Left cardiac atrium (tissue), 4 donors: ENCODE measurements at places on chromosomes 16 and 17. TPM values are rescaled to one million over a fixed set of nuclear protein-coding genes. Genes with fewer than 3 reads are reported as not detected.
A peak's percentile ranks its signal among the peaks of the same experiment; 100 is the strongest.

The KRTAP16-1 gene
- total RNA-seq = not detected

The TMEM100 gene
- total RNA-seq = 24.3 TPM

The ALDH3A1 gene
- total RNA-seq = 0.32 TPM

The AKAP10 gene
- total RNA-seq = 15.4 TPM

The HS3ST4 gene
- total RNA-seq = not detected

The PRR29 gene
- total RNA-seq = 0.24 TPM

The TBC1D3 gene
- not detected for total RNA-seq

The HYDIN gene
- total RNA-seq = 0.65 TPM

The SPNS3 gene
- 0.59 TPM for total RNA-seq

The OTOP3 gene
- total RNA-seq = not detected

DNA sequence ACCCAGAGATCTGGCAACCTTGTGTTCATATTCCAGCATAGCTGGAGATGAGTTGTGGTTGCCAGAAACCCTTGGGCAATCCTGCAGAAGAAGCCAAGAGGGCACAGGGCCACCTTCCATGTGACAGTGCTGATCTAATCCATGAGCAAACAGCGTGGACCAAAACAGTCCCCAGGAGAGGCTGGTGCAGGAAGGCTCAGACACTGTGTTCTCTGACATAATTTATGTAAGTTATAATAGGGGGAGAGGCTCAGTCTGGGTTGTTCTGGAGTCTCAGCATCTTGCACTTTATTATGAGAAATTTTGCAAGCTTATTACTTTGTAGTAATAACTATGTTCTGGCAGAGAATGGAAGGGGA is 273.9 kb downstream of the HAPSTR1 start:
- DNase-seq = peak; percentile 78

GRCh38 chr16:59242556-59242955 is 508.4 kb upstream of the GOT2 start:
- no peak for DNase-seq

- peak; percentile 86 for DNase-seq
Observed at GRCh38 chr16:75238132-75238852, 13.1 kb downstream of the BCAR1 start.

GRCh38 chr17:4204190-4204589 is 59.6 kb downstream of the ANKFY1 start:
- DNase-seq = no peak

- DNase-seq = no peak
Observed at GRCh38 chr16:51592001-51592501, 441.0 kb upstream of the SALL1 start.

DNA sequence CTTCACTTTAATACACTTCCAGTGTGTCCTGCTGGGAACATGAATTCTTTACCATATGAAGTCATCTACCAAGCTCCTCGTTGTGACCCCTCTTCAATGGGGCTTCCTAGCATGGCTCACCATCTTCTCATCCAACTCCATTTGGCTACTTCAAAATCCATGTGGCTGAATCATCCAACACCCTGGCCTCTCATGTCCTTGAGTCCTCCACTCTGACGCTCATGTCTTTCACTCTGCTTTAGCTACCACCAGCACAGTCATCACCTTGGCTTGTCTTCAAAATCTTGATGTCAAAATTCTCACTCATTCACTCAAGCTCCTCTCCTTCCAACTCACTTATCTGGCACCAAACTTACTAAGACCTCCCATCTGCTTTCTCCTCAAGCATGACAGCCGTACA is 35.8 kb downstream of the AMFR start:
- no peak for DNase-seq

- DNase-seq = no peak
Observed at GRCh38 chr17:48747445-48748363, 19.2 kb upstream of the HOXB13 start.

DNA sequence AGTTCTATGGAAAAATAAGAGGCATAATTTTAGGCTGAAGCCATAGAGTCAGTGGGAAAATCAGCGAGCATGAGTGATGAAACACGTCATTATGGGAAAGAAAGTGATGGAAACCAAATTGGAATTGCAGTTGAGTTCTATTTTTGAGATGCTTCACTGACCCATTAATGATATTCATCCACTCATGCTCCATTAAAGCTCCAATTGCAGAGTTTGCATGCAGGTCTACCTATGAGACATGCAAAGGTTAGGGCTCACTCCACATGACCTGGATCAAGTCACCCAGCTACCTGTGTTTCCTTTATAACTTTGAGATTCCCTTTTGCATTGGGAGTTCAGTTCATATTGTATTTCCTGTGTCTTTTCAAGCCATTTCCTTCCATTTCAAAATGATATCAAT is 8.0 kb upstream of the KRTAP2-4 start:
- DNase-seq = no peak

GRCh38 chr17:49401971-49402611 is 12.6 kb downstream of the PHB1 start:
- no peak for DNase-seq

GRCh38 chr16:29025735-29026134 is 40.9 kb downstream of the LAT start:
- DNase-seq = no peak

- no peak for DNase-seq
Observed at GRCh38 chr17:58995247-58995940, 111.3 kb downstream of the TRIM37 start.

DNA sequence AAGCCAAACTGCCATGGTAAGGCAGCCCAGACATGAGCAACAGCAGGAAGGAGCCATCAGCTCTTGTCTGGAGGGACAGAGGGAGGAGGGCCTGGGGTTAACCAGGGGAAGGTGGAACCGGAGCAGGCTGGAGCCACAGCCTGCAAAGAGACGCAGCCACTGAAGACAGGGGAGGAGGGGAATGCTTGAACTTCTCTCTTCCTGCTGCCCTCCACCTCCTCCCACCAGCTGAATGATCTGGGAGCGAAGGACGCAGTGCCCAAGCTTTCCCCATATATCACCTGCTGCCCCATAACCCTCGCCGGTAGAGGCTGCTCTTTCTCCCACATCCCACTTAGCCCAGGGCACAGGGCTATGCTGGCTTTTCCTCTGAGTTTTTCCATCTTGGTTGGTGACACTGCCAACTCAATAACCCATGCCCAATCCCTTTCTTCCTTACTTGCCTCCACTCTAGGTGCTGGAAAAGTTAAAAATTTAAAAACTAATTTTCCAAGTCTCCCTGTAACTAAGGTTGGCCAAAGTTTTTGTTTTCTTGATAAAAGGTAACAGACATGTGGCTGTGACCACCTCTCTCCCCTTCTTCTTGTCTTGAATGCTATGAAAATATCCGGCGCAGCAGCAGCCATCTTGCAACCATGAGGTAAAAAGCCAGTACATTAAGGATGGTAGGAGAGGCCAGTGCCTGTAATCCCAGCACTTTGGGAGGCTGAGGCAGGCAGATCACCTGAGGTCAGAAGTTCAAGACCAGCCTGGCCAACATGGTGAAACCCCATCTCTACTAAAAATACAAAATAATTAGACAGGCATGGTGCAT is 21.8 kb upstream of the CACNG4 start:
- DNase-seq = no peak

DNA sequence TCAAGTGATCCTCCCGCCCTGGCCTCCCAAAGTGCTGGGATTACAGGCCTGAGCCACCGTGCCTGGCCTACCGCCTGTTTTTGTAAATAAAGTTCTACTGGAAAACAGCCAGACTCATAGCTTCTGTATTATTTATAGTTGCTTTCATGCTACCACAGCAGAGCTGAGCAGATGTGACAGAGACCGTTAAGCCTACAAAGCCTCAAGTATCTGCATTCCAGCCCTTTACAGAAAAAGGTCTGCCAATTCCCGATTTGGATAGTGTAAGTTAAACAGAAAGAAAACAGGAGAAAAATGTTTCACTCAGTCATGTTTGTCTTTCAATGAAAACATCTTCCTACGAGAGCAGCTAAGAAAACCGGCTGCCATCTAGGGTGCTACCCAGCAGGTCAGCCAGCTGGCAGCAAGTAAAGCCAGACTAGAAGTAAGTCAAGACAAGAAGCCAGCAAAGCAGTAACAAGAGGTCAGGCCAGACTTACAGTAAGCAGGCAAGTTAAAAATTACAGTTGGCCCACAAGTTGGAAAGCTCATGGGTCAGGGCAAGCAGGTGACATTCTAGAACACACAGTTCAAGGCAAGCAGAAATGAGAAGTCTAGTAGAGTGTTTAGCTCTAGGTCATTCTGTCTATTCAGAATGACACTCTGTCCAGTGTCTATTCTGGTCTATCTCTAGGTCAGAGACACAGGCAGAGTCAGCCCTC is 17.7 kb downstream of the NCBP3 start:
- no peak for DNase-seq

GRCh38 chr17:1735834-1736347 is 6.8 kb upstream of the SERPINF2 start:
- DNase-seq = peak; percentile 23
